Stimulated activated CD8-positive, alpha-beta memory T cell treated with anti-CD3 and anti-CD28 coated beads, Interleukin-15, amount 100 ng/mL, for 24 hours (primary cell): ENCODE measurements at places on chromosomes 6 and 20.

DNA sequence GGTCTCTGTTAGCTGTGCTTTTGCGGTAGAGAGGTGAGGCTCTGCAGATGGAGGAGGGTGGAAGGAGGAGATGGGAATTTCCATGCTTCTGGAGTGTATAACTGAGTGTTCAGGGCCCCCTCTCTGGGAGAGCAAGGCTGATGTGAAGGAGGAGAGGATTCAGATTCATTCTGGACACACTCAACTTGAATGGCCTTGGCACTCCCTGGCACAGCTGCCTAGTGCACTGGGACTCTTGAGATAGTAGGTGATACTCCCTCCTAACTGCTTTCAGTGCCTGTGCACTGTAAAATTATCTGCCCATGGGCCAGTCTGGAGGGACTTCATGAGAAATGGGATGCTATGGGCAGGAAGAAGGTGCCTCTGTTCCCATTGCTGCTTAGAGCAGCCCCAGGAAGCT, 54.2 kb upstream of the MYL9 start:
- DNase-seq = no peak

GRCh38 chr6:22448291-22448711, 121.1 kb upstream of the HDGFL1 start:
- DNase-seq = no peak

- no peak for DNase-seq
Observed at GRCh38 chr20:40309731-40310130, 379.3 kb downstream of the MAFB start.

DNA sequence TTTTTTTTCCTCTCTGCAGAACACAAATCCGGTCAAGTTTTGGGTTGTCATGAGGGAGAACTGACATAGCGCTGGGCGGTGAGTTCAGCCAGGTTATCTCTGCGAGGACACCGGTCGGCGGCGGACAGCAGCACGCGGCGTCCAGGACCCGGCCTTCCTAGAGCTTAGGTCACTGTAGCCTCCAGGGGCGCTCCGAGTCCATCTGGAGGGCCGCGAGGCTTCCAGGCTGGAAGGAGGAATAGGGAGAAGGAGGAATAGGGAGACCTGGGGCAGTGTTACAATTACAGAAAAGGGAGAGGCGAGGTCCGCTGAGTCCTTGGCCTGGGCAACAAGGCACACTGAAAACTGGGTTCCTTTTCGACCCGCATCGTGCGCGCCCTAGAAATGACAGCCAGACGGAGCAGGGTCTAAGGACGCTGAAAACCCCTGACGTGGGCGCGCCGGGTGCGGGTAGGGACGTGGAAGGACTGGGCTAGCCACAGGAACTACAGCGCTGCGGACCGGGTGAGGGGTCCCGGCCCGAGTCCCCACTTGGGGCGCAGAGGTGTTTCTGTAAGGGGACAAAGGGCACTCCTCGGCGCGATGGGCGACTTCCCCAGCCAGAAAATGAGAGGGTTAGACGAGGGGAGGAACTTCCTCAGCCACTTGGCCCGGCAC, 536 bp upstream of the FNDC1 start:
- no peak for DNase-seq

DNA sequence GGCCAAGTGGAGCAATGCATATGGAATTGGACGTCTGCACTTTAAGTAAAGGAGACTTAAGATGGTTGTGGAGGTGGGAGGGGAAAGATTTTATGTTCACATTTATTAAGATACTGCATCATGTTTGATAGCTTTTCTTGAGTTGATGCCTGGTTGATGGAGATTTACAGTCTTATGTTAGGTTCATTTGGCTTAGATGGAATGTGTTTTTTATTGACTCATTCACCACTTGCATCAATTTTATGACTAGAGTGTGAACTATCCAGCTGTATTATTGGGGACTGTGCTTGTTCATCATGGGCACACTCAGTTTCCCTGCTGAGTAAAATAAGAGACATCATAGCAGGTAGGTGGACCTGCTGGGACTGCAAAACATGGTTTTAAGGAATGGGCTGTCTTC, 91.2 kb upstream of the SCP2D1 start:
- no peak for DNase-seq

DNA sequence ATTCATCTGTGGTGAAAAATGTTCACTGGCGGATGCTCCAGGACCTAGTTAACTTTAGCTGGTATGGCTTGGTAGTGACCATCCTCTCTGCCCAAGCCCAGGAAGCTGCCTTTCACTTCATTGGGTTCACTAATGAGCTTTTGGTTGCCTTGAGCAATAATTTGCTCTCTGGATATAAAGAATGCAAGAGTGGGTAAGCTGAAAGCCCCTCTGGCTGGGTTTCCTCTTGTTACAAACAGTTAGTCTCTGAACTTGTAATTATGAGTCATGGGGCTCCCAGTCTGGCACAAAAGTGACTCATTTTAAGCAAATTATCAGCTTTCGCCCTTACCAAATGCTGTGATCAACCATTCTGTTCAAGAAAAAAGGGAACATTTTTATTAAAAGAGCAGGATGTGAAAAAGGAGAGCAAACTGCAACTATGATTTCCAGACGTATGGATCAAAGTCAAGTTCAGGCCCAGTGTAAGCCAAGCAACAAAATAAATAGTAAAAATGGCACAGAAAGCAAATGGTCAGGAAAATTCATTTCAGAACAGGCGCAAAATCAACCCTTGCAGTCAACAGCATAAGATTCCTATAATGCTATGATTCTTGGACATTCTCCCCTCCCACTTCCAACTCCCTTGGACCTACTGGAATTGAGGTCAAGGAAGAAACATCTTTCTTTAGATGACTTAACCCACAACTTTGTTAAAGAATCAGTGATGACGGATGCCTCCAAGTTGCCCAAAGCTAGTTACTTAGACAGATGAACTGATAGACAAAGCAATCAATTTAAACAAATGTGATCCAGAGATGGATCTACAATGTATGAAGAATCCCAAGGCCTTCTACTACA, 130.0 kb upstream of the KCNK16 start:
- no peak for DNase-seq

GRCh38 chr20:21575981-21576740, 62.3 kb upstream of the NKX2-2 start:
- no peak for DNase-seq

- DNase-seq = no peak
Observed at GRCh38 chr6:70673054-70673453, 5.4 kb downstream of the SMAP1 start.

- no peak for DNase-seq
Observed at GRCh38 chr6:149881066-149881766, 16.7 kb downstream of the RAET1E start.

GRCh38 chr6:8829296-8829695, 394.0 kb upstream of the SLC35B3 start:
- DNase-seq = no peak

DNA sequence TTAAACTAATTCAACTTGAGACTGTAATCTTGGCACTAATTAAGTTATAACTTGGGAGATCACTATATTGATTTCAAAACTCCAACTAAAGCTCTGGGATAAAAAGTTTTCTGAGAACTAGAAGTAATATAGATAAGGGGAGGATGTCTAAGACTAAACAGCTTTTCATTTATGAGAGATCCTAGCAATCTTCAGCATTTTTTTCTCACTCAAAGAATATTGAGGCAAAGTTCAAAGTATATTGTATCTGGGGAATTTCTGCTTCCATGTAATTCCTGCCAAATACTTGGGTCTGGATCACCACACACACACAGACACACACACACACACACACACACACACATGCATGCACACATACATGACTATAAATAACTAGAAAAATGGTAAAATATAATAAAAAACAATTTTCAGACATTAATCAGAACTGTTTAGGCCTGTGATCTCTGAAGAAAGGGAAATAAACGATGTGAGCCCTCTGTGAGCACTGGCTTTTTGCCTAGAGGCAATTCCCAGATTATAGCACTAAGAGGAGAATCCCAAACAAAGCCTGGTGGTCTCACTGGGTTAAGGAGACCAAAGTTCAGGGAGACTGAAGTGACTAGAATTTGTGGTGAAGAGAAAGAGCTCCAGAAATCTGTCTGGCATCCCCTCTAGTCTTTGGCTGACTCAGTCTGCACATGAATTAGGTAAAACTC, 92.8 kb downstream of the ADAT2 start:
- no peak for DNase-seq

DNA sequence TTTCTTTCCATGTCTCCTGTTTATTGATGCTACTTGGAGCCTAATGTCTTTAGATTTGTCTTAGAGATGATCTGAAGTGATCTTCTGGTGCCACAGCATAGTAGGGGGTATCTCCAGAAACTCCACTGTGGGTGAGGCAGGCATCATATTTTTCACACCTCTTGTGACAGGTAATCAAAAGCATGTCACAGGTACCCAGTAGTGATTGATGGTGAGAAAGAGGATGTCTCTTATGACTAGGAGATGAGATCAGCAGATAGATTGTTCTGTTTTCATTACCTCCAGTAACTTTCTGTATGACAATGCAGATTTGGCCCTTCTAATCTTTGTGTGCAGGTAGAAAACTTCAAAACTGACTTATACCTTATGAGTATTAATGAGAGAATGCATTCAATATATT, 13.5 kb downstream of the NCOA7 start:
- DNase-seq = no peak

GRCh38 chr20:63442100-63442493, 30.4 kb downstream of the KCNQ2 start:
- DNase-seq = peak; percentile 24

- DNase-seq = no peak
Observed at GRCh38 chr20:35697696-35698297, 1.4 kb downstream of the NFS1 start.

DNA sequence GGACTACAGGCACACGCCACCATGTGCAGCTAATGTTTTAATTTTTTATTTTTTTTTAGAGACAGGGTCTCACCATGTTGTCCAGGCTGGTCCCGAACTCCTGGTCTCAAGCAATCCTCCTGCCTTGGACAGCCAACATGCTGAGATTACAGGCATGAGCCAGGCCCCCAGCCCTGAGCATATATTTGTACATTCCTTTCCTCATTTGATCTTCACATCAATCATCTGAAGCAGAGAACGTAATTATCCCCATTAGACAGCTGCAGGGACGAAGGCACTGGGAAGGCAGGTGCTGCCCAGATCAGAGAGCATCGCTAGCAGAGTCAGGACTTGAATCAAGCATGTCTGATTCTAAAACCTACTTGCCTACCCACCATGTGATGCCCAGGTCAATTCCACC, 41.0 kb upstream of the SIRPA start:
- DNase-seq = no peak

- no peak for DNase-seq
Observed at GRCh38 chr20:20237093-20237959, 130.6 kb upstream of the INSM1 start.

DNA sequence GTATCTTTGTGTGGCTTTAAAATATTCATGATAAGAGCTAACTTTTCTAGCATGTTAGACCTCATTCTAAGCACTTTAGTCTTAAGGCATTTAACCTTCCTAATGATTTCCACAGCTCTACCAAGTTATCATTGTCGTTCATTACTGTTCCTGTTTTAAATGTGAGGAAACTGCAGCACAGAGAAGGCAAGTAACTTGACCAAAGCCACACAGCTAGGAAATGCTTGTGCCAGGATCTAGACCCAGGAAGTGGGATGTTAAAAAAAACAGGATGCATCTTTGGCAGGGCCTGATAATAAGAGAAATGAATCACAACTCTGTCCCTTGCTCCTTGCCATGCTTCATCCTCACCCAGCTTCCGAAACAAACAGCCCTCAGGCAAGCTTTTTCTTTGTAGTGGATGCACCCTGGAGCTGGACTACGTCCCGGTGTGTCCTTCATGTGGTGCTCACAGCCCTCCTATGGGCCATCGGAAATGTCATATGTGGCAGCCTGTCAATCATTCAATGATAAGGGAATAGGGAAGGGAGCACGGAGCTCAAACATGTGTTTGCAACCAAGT, 196.9 kb upstream of the RREB1 start:
- no peak for DNase-seq

- DNase-seq = no peak
Observed at GRCh38 chr20:41242807-41243206, 74.7 kb downstream of the ZHX3 start.

- DNase-seq = no peak
Observed at GRCh38 chr6:280775-281468, 11.4 kb upstream of the DUSP22 start.

- DNase-seq = no peak
Observed at GRCh38 chr6:141956868-141957267, 175.9 kb upstream of the GJE1 start.

GRCh38 chr6:150761771-150762170, 103.7 kb upstream of the MTHFD1L start:
- no peak for DNase-seq
